ENCODE measurements at places on chromosomes 7 and 10. TPM values are rescaled to one million over a fixed set of nuclear protein-coding genes. Genes with fewer than 3 reads are reported as not detected.

DNA sequence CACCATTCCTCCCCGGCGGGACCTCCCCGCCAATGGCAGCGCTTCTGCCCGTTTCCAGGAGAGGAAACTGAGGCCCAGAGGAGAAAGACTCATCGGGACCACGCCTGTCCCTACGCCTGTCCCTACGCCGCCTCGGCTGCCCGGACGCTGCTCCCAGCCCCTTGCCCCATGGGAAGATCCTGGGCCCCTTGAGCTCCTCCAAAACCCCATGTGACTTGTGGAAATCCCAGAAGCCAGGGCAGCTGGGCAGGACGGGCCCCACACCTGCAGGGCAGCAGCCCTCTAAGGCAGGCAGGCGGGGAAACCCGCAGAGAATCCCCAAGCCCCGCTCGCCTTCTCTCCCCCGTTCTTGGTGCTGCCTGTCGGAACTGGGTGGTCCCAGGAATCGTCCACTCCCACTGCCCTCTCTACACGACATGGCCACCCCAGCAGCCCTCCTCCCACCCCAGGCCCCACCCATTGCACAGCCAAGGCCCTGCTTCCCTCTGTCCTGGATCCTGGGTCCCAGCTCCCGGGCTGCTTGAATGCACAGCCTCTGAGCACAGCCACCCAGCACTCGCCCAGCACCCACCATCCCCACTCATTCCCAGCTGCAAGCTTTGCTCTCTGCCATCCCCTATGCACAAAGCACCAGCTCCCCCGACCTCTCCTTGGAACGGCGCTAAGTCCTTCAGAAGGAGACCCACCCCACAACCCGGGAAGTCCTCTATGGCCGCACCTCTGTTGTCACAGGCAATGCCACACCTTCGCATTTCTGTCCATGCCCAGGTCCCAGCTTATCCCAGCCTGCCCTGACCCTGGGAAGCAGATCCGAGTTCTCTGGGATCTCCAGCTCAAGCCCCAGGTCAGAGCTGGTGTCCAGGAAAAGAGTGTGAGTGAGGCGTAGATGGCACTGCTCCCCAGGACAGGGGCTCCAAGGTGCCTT is 50.6 kb downstream of the SLC29A4 start:
- no peak for DNase-seq

DNA sequence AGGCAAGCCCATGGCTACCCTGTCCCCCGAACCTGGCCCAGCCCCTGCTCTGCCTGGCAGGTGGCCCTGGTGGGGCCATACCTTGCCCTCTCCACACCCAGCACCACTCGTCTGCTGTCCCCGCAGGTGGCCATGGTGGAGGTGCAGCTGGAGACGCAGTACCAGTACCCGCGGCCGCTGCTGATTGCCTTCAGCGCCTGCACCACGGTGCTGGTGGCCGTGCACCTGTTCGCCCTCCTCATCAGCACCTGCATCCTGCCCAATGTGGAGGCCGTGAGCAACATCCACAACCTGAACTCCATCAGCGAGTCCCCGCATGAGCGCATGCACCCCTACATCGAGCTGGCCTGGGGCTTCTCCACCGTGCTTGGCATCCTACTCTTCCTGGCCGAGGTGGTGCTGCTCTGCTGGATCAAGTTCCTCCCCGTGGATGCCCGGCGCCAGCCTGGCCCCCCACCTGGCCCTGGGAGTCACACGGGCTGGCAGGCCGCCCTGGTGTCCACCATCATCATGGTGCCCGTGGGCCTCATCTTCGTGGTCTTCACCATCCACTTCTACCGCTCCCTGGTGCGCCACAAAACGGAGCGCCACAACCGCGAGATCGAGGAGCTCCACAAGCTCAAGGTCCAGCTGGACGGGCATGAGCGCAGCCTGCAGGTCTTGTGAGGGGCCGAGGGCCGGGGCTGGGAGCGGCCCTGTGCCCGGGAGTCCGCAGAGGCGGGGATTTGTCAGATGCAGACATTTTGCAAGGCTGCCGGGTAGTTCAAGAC is 13.2 kb downstream of the ORAI2 start:
- DNase-seq: no peak

DNA sequence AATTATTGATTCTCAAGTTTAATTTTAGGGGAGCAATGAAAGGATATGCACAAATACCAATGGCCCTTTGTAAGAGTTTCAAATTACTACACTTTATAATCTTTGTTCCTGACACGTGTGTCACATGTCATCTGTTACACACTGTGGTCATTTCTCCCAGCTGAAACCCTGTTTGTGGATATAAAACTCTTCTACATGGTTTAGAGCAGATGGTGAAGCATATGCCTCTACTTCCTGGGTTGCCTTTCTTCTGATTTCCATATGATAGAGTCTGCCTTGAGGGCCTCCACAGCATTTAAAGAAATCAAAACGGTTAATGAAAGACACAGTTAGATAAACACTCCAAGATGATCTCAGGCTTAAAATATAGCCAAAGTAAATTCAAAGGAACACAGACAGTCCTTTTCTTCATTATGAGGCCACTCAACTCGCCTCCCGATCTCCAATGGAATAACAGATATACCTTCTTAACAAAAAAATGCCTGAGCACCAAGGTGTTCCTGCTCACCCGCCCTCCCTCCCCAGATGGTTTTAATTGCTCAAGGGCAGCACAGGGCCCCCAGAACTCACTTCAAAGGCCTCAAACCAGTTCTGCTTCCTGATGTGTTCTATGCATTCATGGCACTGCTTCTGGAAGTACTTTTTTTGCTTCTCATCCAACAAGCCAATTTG is 75.0 kb downstream of the CPVL start:
- no peak for DNase-seq

GRCh38 chr10:58052772-58053171 is 214.9 kb downstream of the IPMK start:
- no peak for DNase-seq

The CYP3A4 gene
- total RNA-seq: 2.6 TPM

DNA sequence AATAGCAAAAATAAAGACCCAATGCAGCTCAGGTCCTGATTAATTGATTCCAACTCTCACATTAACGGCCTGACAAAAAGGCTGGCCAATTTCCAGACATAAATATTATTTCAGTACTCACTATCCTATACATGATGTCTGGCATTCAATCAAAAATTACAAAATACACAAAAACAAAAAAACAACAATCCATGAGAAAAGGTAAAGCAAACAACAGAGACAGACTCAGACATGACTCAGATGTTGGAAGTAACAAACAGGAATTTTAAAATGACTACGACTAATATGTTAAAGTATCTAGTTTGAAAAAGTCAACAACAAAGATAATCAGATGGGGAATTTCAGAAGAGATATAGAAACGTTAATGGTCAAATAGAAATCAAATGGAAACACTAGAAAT is 152.8 kb downstream of the AMPH start:
- no peak for DNase-seq

- no peak for DNase-seq
These were observed 360.8 kb downstream of the CRPPA start for GRCh38 chr7:16060502-16060901.

DNA sequence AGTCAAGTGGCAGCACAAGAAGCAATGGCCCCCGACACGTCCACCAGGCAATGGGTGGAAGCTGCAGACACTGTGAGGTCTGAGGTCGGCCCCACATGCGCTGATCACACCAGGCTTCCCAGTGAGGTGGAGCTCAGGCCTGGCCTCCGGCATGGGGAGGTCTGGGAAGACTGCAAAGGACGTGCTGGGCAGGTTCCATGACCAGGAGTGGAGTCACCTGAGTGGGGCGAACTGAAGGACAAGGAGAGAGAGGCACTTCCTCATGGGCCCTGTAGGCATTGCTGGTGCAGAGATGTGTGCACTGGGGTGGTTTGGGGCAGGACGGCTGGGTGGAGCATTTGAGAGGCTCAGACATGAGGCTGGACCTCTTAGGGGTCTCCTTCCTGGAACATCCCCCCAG is 35.1 kb downstream of the C10orf120 start:
- no peak for DNase-seq

The RHOBTB1 gene
- total RNA-seq: 22.8 TPM

GRCh38 chr7:118747473-118747872 is 523.0 kb downstream of the ANKRD7 start:
- DNase-seq: no peak

- DNase-seq: peak; percentile 96
These were observed 170.8 kb upstream of the HABP2 start for GRCh38 chr10:113381981-113382509.

DNA sequence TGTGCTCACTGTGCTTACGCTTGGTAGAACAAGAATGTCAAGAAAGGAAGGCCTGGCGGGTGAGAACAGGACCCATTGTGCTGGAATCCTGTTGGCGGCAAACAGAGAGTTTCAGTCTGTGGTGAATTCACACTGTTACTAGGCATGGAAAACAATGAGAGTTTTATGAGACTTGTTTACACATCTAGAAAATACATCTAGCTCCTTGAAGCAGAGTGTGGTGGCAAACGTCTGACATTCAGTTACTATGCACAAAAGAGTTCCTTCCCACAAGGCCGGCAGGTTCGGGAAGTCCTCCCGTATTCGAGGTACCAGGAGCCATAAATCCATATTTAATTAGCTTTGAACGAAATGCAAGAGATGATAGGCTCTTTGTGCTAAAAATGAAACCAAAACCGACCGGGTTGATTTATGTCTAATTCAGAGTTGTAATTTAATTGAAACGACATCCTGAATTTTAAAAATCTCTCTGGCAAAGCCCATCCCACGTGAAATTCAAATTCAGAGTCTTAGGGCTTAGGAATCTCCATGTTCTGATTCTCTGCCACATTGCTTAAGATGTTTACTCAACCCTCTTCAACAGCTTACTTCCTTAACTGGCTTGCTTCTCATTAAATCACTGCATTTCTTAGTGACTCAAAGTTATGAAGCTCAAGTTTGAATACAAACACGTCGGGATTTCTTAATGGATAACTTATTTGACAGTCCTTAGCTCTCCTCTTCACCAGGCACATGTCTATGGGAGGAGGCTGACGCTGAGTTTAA is 299.9 kb upstream of the PITRM1 start:
- peak; percentile 81 for DNase-seq

DNA sequence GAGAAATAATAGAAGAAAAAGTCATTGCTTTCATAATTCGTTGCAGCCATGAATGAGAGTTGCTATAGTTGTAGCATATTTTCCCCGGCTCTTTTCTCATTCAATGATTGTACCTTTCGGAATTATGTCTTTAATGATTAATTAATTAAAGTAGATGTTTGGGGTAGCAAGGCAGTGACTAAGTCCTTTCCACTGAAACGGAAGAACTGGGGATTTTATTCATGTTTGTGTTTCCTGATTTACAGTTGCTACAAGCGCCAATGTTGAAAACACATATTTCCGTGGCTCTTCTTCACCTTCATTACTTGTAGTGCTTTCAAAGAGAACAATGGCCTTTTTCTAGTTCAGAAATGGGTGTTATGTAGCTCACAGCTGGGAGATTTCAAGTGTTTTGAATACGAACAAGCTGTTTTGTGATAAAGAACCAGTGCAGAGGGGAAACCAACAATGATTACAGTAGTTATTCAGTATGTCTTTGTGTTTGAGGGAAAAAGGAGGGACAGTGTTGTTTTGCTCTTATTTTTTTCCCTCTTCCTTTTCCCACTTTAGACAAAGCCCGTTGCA is 153.5 kb downstream of the NSUN6 start:
- DNase-seq: no peak

GRCh38 chr7:39589323-39590111 is 23.3 kb downstream of the YAE1 start:
- DNase-seq: peak; percentile 31

DNA sequence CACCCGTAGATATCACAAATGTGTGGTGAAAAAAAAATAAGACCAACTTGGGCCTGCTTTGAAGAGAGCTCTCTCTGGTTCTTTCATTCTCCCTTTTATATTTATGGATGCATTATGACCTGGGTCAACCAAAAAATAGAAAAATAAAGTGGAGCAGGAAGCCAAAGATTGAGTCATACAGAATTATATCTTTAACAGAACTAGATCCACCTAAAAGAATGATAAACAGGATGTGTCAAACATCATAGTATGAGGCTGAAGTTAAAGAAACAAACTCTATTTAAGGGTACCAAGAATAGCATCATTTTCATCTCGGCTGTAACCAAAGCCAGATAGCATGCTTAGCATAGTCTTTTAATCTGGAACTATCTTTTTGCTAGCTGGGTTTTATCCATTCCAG is 28.8 kb upstream of the NMT2 start:
- DNase-seq: no peak

DNA sequence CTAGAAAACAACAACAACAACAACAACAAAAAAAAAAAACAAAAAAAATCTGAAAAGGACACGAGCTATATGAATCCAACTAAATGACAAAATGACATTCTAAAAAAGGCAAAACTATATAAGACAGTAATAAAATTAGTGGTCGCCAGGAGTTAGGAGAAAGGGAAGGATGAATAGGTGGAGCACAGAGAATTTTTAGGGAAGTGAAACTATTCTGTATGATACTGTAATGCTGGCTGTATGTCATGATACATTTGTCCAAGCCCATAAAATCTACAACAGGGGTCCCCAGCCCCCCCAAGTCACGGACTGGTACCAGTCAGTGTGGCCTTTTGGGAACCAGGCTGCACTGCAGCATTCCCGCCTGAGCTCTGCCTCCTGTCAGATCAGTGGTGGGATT is 2.8 kb upstream of the PUS7 start:
- DNase-seq: no peak

GRCh38 chr10:60417901-60418300 is 28.2 kb upstream of the ANK3 start:
- no peak for DNase-seq

GRCh38 chr10:110343947-110344346 is 39.2 kb upstream of the SMNDC1 start:
- DNase-seq: no peak

- no peak for DNase-seq
These were observed 1.0 kb upstream of the ENO4 start for GRCh38 chr10:116848032-116848943.

- DNase-seq: no peak
These were observed 376.9 kb downstream of the PHTF2 start for GRCh38 chr7:78175330-78176100.

DNA sequence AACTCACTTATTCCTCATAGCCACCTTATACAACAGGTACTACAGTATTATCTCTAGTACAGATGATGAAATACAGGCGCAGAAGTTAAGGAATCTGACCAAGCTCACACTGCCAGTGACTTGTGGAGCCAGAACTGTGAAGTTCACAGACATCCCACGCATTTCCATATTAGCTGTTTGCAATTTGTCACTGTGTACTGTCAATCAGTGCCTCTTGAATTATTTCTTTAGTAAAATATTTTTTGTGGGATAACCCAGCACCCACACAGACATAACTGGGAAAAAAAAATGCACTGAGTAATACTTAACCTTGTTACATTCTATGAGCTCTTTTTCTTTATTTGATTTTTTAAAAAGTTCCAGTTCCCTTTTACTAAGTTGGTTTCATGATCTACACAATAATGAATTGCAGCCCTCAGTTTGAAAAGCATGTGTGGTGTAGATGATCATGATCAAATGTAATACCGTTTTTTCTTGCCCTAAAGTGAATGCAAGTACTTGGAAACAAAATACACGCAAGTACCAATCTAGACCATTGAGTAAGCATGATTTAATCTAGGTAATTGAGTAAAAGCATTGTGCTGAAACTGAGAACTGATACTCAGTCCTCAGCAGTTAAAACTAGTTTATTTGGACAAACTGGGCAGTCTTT is 14.1 kb downstream of the CUL1 start:
- DNase-seq: no peak
